Breast epithelium (tissue), 4 donors: ENCODE measurements at places on chromosomes 3 and 15. TPM values are rescaled to one million over a fixed set of nuclear protein-coding genes. Genes with fewer than 3 reads are reported as not detected.

- DNase-seq: peak; percentile 93
Observed at GRCh38 chr15:100902436-100903167, 16.6 kb upstream of the LRRK1 start.

- no peak for DNase-seq
Observed at GRCh38 chr15:101309436-101310160, 14.6 kb upstream of the SNRPA1 start.

SPTBN5 gene
- 0.16 TPM for total RNA-seq

- DNase-seq: no peak
Observed at GRCh38 chr3:150006794-150007193, 36.1 kb upstream of the PFN2 start.

- no peak for DNase-seq
Observed at GRCh38 chr3:62238003-62238402, 135.3 kb downstream of the FEZF2 start.

SNURF gene
- total RNA-seq: 5.8 TPM

GRCh38 chr3:39291903-39292329, 12.1 kb upstream of the CX3CR1 start:
- DNase-seq: peak; percentile 36

DNA sequence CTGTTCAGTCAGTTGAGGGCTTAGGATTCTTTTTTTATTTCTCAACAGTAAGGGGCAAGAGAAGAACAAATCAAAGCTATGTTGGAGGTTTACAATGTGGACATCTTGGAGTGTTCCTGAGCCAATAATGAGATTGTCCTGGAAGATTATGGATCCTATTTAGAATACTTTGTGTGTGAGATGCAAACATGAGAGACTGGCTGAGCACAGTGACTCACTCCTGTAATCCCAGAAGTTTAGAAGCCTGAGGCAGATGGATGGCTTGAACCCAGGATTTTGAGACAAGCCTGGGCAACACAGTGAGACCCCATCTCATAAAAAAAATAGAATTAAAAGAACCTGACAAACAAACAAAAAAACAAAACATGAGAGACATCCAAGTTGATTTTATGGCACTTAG, 351.6 kb downstream of the GAP43 start:
- DNase-seq: no peak

DNA sequence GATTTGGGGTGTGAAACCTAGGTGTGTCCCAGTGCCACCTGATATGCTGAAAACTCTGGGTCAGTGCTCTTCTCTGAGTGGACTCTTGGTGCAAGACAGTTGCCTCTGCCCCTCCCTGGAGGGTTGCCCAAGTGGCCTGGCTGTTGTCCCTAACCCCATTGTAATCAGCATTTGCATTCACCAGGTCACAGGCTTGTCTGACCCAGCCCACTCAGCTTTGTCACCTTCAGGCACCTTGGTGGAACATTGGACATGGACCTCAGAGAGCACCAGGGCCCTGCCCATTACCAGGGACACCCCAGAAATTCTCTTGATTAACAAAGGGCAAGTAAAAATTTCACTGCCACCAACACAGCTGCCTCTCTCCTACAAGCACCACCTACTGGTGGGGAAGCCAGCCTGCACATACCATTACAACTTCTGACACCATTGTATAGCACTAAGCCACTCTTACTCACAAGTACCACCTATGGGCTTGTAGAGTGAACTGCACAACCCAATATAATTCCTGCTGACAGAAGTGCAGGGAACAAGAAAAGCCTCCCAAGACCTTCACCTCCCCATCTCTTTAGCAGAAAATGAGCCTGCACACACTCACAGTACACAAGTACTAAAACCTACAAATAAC, 324.6 kb downstream of the EPHA6 start:
- no peak for DNase-seq

DNA sequence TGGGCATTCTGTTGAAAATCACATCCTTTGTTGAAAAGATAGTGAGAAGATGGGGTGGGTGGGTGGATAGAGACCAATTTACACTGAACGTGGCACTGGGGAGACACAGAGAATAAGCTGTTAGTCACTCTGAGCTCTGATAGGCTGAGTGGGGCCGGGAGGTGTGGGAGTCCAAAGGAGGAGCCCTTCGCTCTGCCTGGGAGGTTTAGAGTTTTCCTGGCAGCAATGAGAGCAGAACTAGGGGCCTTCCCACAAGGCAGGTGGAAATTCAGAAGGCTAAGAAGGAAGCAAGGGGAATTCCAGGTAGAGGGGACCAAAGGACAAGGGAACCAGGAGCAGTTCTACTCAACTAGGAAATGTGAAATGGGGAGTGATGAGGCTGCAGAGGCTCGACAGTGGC, 272.7 kb downstream of the RPLP1 start:
- no peak for DNase-seq

DNA sequence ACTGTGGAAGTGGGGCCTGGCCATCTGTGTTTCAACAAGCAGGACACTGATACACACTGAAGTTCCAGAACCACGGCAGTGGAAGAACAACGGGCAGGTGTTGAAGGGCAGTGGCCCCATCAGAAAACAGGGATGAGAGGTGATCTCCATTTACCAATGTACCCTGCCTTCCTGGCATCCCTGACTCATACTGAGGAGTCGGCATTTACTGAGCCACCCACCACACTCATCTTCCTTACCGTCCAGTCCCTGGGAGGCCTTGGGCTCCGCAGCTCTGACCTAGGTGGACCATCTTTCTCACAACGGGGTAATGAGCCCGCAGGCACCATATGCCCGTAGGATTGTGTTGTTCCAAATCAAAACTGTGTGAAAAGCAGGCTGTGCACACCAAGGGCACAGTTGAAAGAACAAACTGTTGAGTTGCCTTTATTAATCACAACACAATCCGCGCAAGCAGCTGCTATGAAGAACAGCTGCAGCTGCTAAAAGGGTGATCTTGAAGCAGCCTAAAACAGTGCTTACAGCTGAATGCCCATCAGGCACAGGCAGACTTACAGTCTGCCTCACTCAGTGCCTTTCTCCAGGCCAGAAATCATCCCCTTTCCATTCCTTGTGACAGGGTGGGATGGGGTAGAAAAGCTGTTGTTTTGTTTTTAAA, 12.9 kb downstream of the MB21D2 start:
- no peak for DNase-seq

AMT gene
- 8.3 TPM for total RNA-seq

- DNase-seq: no peak
Observed at GRCh38 chr3:126413693-126414080, 19.0 kb downstream of the CFAP100 start.

CDCP1 gene
- 8.5 TPM for total RNA-seq

ARMC8 gene
- 74.4 TPM for total RNA-seq

DNA sequence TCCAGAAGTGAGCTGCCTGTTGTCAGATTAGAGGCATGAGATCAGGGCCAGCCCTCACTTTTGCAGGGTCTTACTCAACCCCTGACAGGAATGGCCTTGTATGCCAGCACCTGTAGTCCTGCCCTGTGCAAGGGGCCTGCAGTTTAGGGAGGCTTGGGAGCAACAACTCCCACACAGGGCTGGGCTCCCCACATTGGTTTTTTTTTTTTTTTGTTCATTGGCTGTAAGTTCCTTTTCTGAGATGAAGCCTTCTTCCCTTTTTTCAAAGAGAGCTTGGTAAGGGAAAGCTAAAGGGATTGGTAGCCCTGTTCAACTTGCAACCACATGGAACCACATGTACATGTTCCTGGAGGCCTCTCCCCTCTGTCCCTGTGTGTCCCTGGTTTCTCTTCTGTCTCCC, 46.4 kb downstream of the TNFAIP8L3 start:
- no peak for DNase-seq

DNA sequence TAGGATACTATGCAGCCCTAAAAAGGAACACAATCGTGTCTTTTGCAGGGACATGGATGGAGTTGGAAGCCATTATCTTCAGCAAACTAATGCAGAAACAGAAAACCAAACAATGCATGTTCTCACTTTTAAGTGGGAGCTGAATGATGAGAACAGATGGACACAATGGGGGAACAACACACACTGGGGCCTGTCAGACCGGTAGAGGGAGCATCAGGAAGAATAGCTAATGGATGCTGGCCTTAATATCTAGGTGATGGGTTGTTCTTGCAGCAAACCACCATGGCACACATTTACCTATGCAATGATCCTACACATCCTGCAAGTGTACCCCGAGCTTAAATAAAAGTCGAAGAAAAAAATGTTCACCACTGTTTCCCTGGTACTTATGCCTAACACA, 17.5 kb downstream of the SENP7 start:
- DNase-seq: no peak

DNA sequence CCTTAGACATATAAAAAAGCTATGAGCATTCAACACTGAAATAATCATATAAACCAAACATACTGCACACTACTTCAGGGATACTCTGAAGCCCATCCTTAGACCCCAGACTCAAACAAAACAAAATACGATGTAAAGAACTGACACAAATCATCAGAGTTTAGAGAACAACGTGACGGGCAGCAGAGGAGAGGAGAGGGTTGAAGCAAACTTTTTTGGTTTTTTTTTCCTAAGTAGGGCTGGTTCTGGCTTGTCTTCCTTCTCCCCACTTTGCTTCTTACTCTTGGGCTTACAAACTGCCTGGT, 34.7 kb downstream of the GAP43 start:
- no peak for DNase-seq

LIPC gene
- 0.80 TPM for total RNA-seq

DNA sequence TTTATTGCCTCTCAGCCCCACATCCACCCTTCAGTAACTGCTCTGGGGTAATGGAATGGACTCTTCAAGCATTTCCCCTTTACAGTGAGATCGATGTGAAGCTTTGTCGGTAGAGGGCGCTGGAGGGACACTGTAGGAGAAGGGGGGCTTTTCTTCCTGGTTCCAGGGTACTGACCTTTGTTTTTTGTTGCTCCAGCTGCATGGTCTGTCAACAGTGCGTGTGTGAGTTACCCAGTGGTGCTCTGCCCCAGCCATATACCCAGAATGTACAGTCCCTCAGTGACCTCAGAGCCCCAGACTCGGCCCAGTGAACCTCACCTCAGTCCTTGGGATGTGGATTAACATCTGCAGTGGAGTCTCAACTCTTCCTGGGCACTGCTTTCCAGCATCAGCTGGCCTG, 180.3 kb upstream of the TSC22D2 start:
- DNase-seq: no peak

- no peak for DNase-seq
Observed at GRCh38 chr3:194301730-194302129, 49.4 kb downstream of the CPN2 start.

IL12A gene
- not detected for total RNA-seq

CD96 gene
- total RNA-seq: 6.2 TPM

GP5 gene
- total RNA-seq: not detected

SPPL2A gene
- 162 TPM for total RNA-seq

DNA sequence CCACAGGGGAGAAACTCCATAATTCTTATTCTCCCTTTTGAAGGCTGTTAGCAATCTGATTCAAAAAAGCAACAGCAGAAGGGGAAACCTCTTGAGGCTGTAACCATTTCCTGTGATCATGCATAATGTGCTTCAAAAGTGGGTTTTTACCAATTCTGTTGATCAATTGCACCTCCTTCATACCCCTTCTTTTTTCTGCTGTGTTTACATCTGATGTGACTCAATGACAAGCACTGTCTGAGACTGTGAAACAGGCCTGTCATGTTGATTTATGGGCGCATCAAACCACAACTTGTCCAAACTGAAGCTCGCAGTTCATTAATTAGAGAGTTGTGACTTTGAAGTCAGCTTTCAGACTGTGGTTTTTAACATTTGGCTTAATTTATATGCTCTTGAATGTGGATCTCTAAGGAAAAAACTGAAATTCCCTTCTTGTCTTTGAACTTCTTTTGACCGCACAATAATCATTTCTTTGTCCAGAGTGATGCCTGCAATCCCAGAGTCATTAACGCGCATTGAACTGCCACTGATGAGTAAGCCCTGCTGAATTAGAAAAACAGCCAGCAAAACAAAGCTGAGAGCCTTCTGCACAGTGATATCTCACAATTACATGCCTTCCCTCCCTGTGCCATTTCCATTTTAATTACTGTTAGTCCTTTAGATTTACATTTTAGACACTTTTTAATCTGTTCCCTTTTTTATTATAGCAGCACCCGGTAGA, 532.8 kb downstream of the FOXP1 start:
- DNase-seq: no peak

ZNF80 gene
- total RNA-seq: not detected

- DNase-seq: no peak
Observed at GRCh38 chr3:156409694-156410093, 145.2 kb downstream of the SSR3 start.

- no peak for DNase-seq
Observed at GRCh38 chr15:99247062-99247461, 2.3 kb downstream of the TTC23 start.

GRCh38 chr15:50275908-50276307, 10.4 kb upstream of the HDC start:
- DNase-seq: no peak

REC114 gene
- not detected for total RNA-seq

DNA sequence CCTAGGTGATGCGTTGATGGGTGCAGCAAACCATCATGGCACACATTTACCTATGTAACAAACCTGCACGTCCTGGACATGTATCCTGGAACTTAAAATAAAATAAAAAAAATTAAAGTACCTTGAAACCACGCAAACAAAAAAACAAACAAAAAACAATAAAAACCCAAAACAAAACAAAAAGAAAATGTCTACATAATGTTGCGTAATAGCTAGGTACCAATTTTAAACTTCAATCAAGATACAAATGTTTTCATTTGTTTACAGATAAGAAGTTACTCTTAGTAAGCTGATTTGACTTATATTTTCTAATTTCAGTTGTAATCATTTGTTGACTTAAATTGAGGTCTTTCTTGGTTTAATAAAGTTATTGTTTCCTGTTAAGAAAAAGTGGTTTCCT, 349.6 kb upstream of the KCNMB2 start:
- DNase-seq: no peak

GRCh38 chr3:114392831-114393230, 99.0 kb downstream of the TIGIT start:
- DNase-seq: no peak

PP2D1 gene
- total RNA-seq: not detected

- no peak for DNase-seq
Observed at GRCh38 chr3:31181661-31182060, 287.2 kb upstream of the GADL1 start.

GRCh38 chr3:160005004-160005403, 16.4 kb downstream of the IL12A start:
- no peak for DNase-seq

DNA sequence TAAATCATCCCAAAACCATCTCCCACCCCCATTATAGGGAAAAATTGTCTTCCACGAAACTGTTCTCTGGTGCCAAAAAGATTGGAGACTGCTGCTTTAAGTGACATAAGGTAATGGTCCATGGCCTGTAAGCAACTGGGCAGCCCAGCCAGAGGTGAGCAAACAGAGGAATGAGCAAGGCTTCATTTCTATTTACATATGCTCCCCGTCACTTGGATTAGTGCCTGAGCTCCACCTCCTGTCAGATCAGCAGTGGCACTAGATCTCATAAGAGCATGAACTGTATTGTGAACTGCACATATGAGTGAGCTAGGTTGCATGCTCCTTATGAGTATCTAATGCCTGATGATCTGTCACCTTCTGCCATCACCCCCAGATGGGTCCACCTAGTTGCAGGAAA, 1159.8 kb upstream of the ALCAM start:
- DNase-seq: no peak

SEMA6D gene
- 3.0 TPM for total RNA-seq

- DNase-seq: no peak
Observed at GRCh38 chr3:186569779-186570095, 783 bp upstream of the DNAJB11 start.

GRCh38 chr3:13123765-13124164, 50.5 kb upstream of the IQSEC1 start:
- no peak for DNase-seq
